Natural killer cell treated with Interleukin-12 subunit alpha and Interleukin-12 subunit beta and Interleukin-15 and Interleukin-18, amount 100 ng/mL, for 72 hours (primary cell): ENCODE measurements at places on chromosomes 13 and 19.

- no peak for DNase-seq
These were observed 4.8 kb downstream of the FCHO1 start for GRCh38 chr19:17755977-17756670.

GRCh38 chr13:33110713-33111413 lies 94.6 kb downstream of the KL start:
- no peak for DNase-seq

GRCh38 chr13:84870190-84870589 lies 929.0 kb downstream of the SLITRK6 start:
- DNase-seq: no peak

DNA sequence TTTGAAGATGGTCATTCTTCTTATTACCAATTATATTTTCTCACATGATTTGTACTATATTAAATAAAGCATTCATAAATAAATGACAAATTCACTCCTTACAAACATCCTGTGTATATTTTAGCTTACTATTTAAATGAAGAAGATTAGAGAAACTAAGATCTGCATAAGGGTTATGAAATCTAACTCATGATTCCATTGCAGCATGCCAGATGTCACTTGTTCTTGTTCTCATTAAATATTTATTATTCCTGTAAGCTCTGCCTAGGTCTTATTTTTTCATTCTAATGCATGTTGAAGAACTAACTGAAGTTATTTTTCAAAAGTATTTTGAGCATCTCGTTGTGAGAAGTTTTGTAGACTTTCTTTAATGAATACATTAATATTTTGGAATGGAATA lies 18.3 kb downstream of the NUP58 start:
- no peak for DNase-seq

DNA sequence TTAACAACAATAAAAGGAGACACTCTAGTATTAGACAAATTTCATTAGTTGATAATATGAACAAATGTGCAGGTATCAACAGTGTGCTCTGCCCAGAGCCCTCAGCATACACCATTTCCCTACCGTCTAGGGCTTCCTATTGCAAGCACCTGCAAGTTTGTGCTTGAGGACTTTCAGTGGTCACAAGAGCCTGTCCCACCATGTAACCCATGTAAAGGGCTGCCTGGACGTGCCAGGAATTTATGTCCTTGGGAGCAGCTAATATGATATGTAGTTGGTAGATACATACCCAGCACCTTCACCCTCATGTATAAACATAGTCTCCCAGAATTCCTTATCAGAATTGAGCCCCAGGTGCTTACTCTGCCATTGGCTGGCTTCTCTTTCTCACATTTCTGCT lies 128.0 kb downstream of the UFM1 start:
- DNase-seq: no peak

GRCh38 chr19:8142513-8142900 lies 6.9 kb downstream of the FBN3 start:
- DNase-seq: no peak
